ENCODE measurements at places on chromosomes 1 and 21. TPM values are rescaled to one million over a fixed set of nuclear protein-coding genes. Genes with fewer than 3 reads are reported as not detected.

Gene NT5C1A
- total RNA-seq: not detected

Gene TENT5C
- 0.07 TPM for total RNA-seq

Gene APCS
- total RNA-seq: not detected

Gene FCER1A
- not detected for total RNA-seq

Gene RCSD1
- 0.13 TPM for total RNA-seq

Gene AKIRIN1
- 46.1 TPM for total RNA-seq

Gene CD160
- total RNA-seq: not detected

Gene LCE1E
- not detected for total RNA-seq

Gene MLLT11
- 10.3 TPM for total RNA-seq

Gene SLFNL1
- total RNA-seq: not detected

Gene FALEC
- total RNA-seq: not detected

Gene TEKT2
- total RNA-seq: not detected

Gene IL23R
- not detected for total RNA-seq

Measured in A549 treated with RU486 at 1 μM for 4 hours (cell line).